ENCODE measurements at places on chromosomes 1 and 21.

DNA sequence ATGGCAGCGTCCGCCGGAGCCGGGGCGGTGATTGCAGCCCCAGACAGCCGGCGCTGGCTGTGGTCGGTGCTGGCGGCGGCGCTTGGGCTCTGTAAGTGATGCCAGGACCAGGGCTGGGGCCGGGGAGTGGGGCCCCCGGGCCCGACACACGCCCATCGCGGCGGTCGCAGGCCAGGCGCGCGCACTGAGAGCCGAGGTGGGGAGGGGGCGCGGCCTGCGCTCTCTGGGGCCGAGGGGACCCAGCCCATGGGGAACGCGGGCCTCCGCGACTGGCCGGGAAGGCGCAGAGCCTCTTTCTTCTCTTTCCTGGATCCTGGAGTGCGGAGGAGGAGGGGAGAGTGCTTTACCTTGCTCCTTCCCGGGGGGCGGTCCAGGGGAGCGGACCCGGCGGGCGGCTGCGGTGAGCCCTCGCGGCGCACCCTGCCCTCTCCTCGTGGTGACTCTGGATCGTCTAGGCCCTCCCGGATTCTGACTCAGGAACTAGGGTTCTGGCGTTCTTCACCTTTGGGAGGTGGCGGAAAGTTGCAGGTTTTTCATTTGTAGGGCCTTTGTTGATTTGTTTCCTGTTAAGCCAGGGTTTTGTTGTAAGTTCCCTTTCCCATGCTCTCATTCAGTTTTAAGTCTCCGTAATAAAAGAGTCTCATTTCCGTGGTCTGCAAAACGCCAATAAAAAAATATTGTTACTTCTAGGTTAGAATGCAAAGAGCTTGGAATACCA is 529 bp downstream of the MPZL1 start:
- no peak for DNase-seq

DNA sequence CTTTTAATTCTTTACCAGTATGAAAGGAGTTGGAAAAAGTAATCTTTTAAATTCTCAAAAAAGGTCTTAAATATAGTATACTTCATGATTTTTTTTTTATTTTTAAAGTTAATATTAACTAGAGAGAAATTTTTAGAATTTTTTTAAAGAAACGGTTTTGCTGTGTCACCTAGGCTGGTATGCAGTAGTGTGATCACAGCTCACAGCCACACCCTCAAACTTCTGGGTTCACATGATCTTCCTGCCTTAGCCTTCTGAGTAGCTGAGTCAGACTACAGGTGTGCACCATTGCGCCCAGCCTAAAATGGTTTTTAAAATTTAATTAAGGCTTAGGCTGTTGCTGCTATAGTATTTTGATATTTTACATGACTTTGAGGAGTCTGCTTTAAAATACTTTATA is 52.4 kb downstream of the TLCD4 start:
- no peak for DNase-seq

DNA sequence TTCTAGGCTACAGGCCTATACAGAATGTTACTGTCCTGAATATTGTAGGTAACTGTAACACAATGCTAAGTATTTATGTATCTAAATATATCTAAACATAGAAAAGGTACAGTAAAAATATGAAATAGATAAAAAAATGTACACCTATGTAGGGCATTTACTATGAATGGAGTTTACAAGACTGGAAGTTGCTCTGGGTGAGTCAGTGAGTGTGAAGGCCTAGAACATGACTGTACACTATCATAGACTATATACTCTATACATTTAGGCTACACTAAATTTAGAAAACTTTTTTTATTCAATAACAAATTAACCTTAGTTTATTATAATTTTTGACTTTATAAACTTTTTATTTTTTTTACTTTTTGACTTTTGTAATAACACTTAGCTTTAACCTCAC is 136.9 kb downstream of the DUSP10 start:
- DNase-seq: no peak

GRCh38 chr1:42259059-42259738 is 75.8 kb downstream of the FOXJ3 start:
- no peak for DNase-seq

Measured in activated CD8-positive, alpha-beta memory T cell treated with anti-CD3 and anti-CD28 coated beads for 1 hour (primary cell).